GM12891 (cell line): ENCODE measurements at places on chromosomes 11 and 22.

- DNase-seq: no peak
Measured at GRCh38 chr11:111435046-111435698, 56.1 kb upstream of the POU2AF1 start.

- no peak for DNase-seq
Measured at GRCh38 chr11:38990841-38991240, 2392.8 kb upstream of the RAG2 start.

GRCh38 chr11:120178561-120179056, 32.2 kb upstream of the OAF start:
- DNase-seq: no peak

GRCh38 chr11:23540101-23540561, 679.9 kb upstream of the CCDC179 start:
- peak; percentile 7 for DNase-seq

DNA sequence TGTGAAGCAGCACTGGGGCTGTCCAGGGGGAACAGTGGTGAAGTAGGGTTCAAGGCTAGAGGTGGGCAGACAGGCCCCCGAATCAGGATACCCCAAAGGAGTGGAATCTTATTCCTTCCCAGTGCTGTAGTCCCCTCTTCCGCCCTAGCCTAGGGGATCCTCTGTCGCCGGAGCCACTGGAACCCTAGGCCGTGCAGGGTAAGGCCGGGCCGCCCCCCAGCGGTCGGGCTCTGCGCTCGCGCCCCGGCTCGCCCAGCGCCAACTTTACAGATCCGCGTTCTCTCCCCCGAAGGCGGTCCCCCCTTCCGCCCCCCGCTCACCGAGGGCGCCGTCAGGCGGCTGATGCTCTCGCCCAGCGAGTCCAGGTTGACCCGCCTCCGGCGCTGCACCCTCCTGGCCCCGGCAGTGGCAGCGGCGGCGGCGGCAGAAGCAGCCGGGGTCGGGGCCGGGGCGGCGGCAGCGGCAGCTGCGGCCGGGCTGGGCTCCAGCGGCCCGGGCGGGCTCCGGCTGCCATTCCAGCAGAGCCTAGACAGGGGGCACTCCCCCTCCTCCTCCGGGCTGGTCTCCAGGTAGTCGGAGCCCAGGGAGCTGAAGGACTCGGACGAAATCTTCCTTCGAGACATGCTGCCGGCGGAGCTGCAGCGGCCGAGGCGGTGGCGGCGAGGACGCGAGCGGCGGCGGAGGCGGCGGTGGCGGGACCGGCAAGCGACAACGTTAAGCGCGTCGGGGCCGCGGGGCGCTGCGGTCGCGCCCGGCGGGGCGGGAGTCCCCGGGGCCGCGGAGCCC, 650 bp downstream of the GUCY1A2 start:
- peak; percentile 41 for DNase-seq

DNA sequence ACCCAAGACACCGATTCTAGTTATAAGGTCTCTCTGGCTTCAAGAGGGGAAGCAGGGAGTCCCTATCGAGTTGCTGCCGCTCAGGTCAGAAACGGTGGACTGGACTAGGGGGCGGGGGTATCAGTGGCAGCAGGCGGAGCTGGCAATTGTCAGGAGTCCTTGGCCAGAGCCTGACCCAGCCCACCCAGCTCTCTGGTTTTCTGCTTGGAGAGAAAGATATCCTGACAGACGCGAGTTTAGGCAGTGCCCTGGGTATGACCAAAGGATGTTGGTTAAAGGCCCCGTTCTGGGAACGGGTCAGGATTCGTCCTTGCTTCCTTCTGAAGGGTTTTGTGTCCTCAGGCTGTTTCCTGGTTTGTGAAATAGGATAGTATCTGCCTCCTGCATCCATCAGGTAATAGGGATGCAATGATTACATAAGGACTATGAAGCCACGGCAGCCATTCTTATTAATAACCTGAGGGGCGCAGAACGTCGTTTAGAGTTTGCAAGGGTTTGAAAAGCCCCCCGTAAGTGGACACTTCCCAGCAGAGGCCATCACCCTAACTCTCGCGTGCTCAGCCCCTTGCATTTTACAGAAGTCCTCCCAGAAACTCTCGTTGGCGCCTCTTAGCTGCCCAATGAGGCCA, 700 bp upstream of the DEPDC5 start:
- DNase-seq: no peak

- DNase-seq: no peak
Measured at GRCh38 chr22:42868751-42869251, 11.7 kb upstream of the ARFGAP3 start.
